Hepatocyte (in vitro differentiated cells): ENCODE measurements at places on chromosomes 12 and 14.
A peak's percentile ranks its signal among the peaks of the same experiment; 100 is the strongest.

DNA sequence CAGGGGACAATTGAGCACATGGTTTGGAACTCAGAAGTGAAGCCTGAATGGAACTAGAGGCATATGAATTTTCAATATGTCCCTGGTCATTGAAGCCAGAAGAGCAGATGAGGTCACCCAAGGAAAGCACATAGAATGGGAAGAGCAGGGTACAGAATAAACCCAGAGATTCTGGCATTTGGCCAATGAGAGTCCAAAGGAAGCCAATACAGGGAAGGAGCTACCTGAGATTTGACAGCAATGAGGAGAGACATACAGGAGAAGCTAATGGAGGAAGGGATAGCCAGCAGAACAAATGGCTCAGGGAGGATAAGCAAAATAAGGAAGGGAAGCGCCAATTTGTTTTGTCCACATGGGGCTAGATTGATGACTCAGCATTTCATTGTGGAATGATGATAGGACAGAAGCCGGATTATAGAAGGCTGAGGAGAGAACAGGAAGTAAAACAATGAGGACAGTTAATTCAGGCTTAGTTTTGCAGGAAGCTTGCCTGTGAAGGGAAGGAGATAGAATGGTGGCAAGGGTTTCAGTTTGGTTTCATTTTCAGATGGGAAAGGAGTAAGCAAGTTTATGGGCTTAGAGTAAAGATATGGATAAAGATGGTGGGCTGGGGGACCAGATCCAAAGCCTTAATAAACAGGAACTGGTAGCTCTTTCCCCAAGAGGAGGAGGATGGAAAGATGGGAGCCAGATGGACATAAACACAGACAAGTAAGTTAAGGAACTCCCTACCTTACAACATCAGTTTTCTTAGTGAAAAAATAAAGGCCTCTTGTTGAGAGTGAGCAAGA, 3.2 kb upstream of the SPTSSA start:
- peak; percentile 36 for DNase-seq

DNA sequence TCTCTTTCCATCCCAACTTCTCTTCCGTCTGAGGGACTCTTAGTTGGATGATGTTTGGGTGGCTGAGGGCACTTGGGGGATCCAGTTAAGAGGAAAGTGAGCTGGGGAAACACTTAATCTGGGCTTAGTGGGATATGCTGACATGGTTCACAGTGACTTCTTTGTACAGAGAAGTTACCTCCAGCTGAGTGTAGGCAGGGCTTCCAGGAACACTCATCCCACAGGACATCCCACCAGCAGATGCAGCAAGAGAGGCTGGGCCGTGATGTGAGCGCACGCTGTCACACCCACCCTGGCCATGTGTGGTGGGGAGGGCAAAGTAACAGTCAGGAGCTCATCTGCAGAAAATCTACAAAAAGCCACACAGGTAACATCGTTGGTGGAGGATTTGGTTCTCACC, 832 bp upstream of the CACNA2D4 start:
- DNase-seq: peak; percentile 14

- no peak for DNase-seq
These were observed 7.5 kb upstream of the NID2 start for GRCh38 chr14:52076334-52076733.

DNA sequence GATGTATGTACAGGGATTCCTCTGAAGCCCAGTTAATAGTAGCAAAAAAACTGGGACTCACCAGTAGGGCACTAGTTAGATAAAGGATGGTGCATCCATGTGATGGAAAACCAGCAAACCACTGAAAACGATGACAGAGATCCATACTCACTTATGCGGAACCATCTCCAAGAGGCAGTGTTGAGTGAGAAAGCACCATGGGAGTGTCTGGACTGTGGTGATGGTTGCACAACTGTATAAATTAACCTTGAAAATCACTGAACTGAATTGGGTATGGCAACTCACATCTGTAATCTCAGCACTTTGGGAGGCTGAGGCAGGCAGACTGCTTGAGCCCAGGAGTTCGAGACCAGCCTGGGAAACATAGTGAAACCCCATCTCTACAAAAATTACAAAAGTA, 53.6 kb upstream of the ZFP36L1 start:
- DNase-seq: no peak

DNA sequence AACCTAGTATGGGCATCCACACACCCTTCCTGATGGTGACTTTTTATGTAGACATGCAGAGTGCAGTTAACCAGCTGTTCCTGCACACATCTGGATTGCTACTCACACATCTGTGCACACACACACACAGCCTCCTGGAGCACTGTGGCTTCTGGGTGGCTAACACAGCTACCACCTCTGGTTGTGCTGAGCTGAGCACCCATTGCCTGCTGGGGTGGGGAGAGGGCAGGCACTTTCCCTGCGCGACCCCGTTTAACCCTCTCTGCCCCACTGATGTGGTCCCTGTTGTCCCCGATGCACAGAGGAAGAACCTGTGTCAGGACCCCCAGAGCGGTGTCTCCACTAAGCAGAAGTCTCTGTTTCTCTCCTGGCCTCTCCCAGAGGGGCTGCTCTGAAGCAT, 14.4 kb upstream of the SERPINA3 start:
- DNase-seq: no peak

- DNase-seq: no peak
These were observed 124.5 kb upstream of the TBX5 start for GRCh38 chr12:114530417-114530816.

GRCh38 chr12:131074221-131075083, 120.7 kb downstream of the ADGRD1 start:
- peak; percentile 27 for DNase-seq

DNA sequence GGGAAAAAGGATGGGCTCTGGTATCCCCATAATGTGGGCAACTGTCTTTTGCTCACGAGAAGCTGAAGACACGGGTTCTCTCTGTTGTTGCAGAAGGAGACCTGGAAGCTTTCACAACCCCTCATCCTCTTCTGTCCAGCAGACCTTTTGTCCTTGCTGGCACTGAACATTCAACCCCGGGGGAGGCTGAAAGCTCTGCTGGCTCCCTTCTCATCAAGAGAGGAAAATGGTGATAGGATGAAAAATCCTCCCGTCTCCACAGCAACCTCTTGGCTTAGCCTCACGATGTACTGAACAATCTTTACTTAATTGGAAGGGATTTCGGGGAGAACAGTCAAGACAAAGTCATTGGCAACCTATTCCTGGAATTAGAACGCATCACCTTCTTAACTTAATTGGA, 39.0 kb downstream of the ELK3 start:
- DNase-seq: no peak

DNA sequence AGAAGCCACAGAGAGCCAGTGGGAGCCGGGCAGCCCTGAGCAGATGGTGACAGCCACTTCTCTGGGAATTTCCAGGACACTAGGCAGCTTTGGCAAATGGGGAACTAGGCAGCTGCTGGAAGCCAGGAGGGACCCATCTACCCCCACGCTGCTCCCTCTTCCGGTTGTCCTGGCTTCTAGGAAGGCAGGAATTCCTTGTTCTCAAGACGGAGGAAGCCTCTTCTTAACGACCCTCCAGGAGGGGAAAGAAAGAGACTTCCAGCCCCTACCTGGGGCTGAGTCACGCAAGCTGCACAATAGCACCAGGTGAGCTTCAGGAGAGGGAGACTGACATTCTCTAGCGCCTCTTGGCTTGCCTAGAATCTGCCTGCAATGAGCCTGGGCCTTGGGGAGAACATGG, 141.5 kb downstream of the ANO2 start:
- no peak for DNase-seq

DNA sequence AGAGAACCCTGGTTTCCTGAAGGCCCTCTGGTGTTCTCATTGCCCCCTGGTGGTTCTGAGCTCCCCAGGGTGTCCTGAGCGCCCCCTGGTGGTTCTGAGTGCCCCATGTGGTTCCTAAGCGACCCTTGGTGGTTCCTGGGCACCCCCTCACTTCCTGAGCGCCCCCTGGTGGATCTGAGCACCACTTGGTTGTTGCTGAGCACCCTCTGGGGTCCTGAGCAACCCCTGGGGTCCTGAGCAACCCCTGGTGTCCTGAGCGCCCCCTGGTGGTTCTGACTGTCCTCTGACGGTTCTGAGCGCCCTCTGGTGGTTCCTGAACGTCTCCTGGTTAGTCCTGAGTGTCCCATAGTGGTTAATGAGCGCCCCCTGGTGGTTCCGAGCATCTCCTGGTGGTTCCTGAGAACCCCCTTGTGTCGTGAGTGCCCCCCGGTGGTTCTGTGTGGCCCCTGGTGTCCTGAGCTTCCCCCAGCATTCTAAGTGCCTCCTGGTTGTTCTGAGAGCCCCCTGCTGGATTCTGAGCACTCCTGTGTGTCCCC, 568.3 kb downstream of the TMEM121 start:
- no peak for DNase-seq

GRCh38 chr14:39446131-39446744, 14.0 kb upstream of the FBXO33 start:
- no peak for DNase-seq

DNA sequence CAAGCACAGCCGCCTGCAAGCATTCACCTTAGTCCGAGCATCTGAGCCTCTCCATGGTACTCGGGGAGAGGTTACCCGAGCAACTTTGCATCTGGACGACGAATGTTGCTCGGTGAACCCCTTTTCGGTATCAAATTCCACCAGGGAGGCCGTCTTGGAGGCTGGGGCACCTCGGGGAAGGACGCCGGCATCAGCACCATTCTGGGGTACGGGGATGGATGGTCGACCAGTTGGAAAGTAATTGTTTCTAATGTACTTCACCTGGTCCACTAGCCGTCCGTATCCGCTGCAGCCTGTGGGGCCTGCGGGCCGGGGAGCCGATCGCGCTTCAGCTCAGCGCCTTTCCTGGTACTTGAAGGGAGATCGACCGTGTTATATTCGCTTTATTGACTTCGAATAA, 161.7 kb upstream of the RTL1 start:
- no peak for DNase-seq

GRCh38 chr14:22088614-22089342, 415.2 kb upstream of the OR4E1 start:
- no peak for DNase-seq
